Left cardiac atrium (tissue), 4 donors: ENCODE measurements at places on chromosomes 7 and 10. TPM values are rescaled to one million over a fixed set of nuclear protein-coding genes. Genes with fewer than 3 reads are reported as not detected.

AKR1C8 gene
- not detected for total RNA-seq

STOX1 gene
- total RNA-seq = 0.68 TPM

HDAC9 gene
- 22.4 TPM for total RNA-seq

LRRC18 gene
- not detected for total RNA-seq

- DNase-seq = peak; percentile 96
Observed at GRCh38 chr7:90346336-90347125, at the start of gene GTPBP10. GTPBP10 (plus strand) TSS chr7:90346716; CDS start chr7:90346742, 26 bp downstream.

- DNase-seq = no peak
Observed at GRCh38 chr7:46739518-46740234, 818.6 kb upstream of the IGFBP3 start.

DNA sequence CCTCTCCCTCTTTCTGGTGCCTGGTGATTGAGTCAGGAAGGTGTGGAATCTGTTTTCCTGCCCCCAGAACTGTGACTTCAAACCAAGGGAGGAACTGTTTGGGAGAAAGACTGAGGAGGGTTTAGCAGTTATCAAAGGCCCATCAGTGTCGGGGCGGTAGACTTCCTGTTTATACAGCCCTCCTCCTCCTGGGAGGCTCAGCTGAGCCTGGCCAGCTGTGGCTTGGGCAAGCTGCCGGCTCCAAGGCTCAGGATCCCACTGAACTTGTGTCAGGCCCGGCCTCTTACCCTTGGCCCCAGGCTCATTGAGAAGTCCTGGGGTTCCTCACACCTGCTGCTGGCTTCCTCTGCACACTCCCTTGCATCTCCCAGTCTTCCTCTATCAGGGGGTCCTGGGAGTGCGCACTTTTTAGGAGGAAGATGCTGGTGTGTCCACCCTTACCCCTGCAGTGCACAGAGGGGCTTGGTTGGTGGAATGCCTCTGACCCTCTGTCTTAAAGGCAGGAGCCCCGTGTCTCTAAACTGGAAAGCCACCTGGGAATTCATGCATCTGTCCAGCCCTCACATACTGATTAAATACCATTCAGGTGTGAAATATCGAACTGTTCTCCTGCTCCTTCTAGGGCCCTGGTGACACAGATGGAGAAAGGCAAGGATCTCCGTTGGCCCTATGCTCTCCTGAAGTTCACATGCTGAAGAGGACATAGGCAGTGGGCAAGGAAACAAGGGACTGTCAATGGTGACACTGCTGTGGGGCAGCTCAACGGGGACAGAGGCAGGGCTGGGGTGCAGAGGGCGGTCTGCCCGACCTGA lies 32.4 kb downstream of the CXCL12 start:
- DNase-seq = peak; percentile 59

DNA sequence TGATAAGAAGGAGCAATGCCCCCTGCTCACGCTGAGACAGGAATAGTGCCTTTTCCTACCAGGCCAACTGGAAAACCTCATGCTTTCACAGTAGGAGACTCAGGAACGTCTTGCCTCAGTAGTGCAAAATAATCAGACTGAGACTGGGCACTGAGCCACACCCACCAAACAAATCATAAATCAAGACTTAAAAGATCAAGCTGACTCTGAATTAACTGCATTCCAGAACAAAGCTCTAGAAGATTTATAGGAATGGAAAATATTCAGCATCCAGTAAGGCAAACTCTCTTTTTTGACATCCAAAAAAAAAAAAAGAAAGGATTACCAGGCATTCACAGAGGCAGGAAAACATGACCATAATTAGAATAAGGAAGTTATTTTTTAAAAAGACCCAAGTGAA lies 30.5 kb upstream of the SLC18A3 start:
- no peak for DNase-seq

- DNase-seq = no peak
Observed at GRCh38 chr7:100888291-100888987, 1.1 kb downstream of the UFSP1 start.

DNA sequence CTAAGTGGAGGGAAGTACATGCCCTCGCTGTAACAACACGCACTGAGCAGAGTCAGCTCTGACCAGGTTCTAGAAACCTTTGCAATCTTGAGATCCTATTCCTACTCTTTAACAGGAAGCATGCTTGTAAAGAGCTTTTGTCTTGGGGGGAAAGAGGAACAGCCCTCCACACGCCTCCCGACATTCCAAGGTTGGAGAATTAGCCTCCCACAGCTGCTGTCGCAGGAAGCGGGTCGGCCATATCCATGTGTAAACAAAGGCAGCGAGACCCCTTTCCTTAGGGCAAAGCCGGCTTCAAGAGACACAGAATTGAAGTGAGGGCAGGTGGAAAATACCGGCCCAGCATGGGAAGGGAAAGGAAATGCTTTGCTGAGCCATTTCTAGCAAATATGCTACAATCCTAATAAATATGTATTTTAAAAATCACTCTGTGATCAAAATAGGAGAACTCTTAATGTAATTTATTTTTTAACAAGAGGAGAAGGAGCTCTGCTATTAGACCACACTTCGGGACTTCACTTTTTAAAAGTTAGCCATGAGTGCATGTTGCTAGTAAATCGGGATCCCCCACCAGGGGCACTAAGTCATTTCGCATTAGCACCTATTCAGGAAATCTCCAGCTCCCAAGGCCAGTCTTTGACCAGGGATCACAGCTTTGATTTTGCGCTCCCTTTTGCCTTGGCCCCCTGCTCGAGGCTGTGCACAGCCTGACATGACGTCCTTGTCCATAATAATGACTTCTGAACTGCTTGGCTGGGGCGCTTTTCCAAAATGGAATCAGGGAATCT lies 55.9 kb downstream of the FAM204A start:
- DNase-seq = no peak

GRCh38 chr7:131546583-131547141 lies 9.8 kb downstream of the PODXL start:
- no peak for DNase-seq
